ENCODE measurements at places on chromosomes 3 and 15.
A peak's percentile ranks its signal among the peaks of the same experiment; 100 is the strongest.

DNA sequence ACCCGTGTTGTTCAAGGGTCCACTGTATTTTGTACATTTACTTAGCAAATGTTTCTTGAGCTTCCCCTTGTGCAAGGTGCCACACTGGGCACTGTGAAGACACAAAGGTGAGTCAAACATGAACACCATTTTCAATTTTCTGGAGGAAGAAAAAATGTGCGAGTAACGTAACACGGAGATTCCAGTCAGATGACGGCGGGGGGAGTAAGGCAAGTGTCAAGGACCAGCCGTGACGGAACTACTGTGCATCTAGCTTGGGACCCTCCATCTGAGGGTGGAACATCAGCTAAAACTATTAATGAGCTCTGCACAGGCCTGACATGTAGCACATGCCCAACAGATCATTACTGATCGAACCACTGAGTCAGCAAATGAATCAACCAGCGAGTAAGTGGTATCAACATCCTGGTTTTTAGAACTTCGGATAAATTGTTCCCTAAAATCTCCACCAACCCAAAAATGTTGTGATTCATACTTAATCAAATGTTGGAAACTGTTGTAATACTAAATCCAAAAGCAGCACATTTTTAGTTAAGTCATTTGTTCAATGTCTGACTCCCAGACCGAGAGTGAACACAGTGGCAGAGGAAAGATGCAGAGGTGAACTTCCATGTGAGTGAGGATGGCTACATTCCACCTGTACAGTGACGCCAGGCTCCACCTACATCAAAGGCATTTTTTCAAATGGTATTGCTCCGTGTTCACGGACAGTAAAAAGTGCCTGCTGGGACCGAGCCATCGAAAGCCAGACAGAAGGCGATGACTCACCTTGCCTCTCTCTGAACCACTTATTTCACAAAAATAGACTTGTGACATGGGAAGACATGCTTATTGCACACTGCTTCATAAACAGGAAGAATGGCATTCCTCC lies 172.2 kb downstream of the ATP10A start:
- no peak overlapping the region for H3K4me3 ChIP-seq
- DNase-seq, result no peak
- no peaks in the 10 kb centered on the region for H3K27me3 ChIP-seq
- H3K27ac ChIP-seq, result no peak overlapping the region
- no peaks in the 10 kb centered on the region for H3K4me1 ChIP-seq
- peaks cover 39% of the 10 kb centered on the region for H3K36me3 ChIP-seq

- DNase-seq, result peak; percentile 54
- no peak overlapping the region for H3K4me3 ChIP-seq
- peak overlapping the region; percentile 50 for H3K27ac ChIP-seq
- no peaks in the 10 kb centered on the region for H3K27me3 ChIP-seq
These were observed 267.1 kb downstream of the RPLP1 start for GRCh38 chr15:69719527-69720240.

GRCh38 chr3:128698211-128699047 lies 27.6 kb upstream of the RAB7A start:
- no peaks in the 10 kb centered on the region for H3K4me1 ChIP-seq
- peak overlapping the region; percentile 53 for H3K4me3 ChIP-seq
- no peak for DNase-seq
- no peak overlapping the region for H3K27ac ChIP-seq

DNA sequence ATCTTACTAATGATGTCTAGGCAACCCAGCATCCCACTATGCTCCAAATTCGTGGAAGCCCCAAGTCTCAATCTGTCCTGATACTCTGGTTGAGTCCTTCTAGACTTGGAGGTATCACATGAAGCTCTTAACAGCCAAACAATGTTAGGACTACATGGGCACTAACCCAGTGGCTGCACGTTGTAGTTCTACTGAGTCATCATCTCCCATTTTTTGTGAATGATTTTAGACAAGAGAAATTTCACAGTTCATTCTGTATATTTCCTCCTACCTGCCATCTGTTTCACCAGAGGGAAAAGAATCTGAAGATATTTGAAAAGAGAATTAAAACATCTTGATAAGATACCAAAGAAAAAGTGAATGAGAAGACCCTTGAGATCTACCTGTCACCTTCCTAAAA lies 9.8 kb upstream of the WWTR1 start:
- H3K4me3 ChIP-seq, result no peak overlapping the region
- H3K4me1 ChIP-seq, result no peaks in the 10 kb centered on the region
- H3K36me3 ChIP-seq, result no peaks in the 10 kb centered on the region
- no peak for DNase-seq

- H3K4me1 ChIP-seq, result no peaks in the 10 kb centered on the region
- no peak overlapping the region for H3K27ac ChIP-seq
- no peaks in the 10 kb centered on the region for H3K27me3 ChIP-seq
- no peaks in the 10 kb centered on the region for H3K36me3 ChIP-seq
These were observed 59.8 kb upstream of the AADACL2 start for GRCh38 chr3:151673974-151674373.

DNA sequence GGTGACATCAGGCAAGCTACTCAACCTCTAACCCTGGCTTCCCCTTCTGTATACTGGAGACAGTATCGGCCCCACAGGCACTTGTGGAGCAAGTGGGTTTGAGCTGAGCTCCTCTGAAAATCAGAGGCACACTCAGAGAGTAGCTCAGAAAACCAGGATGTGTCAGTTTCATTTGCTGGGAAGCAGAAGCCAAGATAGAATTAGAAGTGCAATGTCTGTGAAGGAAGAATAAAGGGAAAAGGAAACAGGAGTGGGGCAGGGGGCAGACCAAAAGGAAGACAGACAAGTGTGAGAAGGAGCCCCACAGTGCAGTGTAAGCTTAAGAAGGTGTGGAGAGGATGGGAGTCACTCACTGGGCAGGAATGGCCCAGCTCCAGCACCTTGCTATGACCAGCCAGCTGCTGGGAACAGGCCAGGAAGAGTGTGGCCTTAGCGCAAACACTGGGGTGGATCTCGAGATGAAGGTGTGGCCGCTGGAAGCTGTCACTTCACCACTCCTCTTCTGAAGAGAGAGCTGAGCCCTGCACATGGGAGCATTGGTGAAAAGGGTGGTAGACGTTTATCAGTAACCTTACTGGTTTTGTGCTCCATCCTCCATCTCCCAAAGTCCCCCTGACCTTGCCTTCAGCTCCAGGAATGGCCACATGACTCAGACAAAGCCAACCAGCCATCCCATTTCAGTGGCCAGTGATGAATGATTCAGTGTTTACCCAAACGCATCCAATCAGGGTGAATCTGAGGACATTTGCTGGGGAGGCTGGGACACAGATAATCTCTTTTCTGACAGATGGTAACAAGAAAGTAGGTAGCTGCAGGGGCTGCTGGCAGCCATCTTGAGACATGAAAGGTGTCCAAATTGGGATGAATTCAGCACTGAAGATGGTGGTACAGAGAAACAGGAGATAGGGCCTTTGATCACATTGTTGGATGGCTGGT lies 108.4 kb downstream of the SHQ1 start:
- peaks cover 15% of the 10 kb centered on the region for H3K4me1 ChIP-seq
- H3K4me3 ChIP-seq, result peak overlapping the region; percentile 50
- no peak overlapping the region for H3K27ac ChIP-seq
- no peaks in the 10 kb centered on the region for H3K27me3 ChIP-seq
- DNase-seq, result no peak

GRCh38 chr3:35639254-35640186 lies at the start of gene ARPP21:
ARPP21 (plus strand) TSS chr3:35639525; CDS start chr3:35681752, 42,227 bp downstream.
- H3K36me3 ChIP-seq, result no peaks in the 10 kb centered on the region
- no peaks in the 10 kb centered on the region for H3K4me1 ChIP-seq
- no peak within 1 kb of the TSS for H3K27ac ChIP-seq
- peaks cover 3% of the 10 kb centered on the region for H3K27me3 ChIP-seq
- DNase-seq, result no peak

- no peak overlapping the region for H3K4me3 ChIP-seq
- H3K27ac ChIP-seq, result no peak overlapping the region
- peaks cover 5% of the 10 kb centered on the region for H3K36me3 ChIP-seq
- DNase-seq, result no peak
- H3K4me1 ChIP-seq, result no peaks in the 10 kb centered on the region
- no peaks in the 10 kb centered on the region for H3K27me3 ChIP-seq
These were observed 302.1 kb upstream of the TPRG1 start for GRCh38 chr3:188869628-188870027.

- H3K4me1 ChIP-seq, result no peaks in the 10 kb centered on the region
- no peak overlapping the region for H3K27ac ChIP-seq
- no peaks in the 10 kb centered on the region for H3K36me3 ChIP-seq
These were observed 8.5 kb upstream of the LSAMP start for GRCh38 chr3:116453666-116454346.

DNA sequence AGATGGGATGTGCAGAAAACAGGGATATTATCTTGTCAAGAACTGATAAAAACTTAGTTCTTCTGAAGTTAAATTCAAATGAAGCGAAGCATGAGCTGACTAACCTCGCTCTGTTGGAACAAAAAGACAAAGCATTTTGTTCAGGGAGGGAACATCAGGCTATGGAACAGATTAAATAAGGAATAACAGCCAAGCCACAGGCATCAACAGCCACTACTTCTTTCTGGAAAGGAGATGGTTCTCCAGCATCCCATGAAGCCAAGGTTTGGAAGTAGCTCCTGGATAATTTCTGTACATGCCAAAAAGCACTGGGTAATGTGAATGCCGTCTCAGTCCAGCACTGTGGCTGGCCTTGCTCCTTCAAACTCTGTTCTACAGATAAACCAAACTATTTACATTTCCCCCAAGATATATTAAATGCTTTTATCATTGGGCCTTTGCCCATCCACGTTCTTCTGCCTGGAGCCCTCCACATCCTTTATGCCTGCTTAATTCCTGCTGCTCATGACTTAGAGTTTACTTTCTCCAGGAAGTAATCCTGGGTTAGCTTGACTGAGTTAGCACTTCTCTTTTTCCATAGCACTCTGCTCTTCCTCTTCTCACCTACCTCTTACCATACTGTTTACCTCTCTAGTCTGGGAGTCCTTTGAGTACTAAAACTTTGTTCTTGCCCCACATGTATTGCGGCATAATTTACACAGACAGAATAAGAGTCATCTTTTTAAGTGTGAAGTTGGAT lies 232.0 kb downstream of the CLSTN2 start:
- H3K36me3 ChIP-seq, result no peaks in the 10 kb centered on the region
- H3K4me1 ChIP-seq, result no peaks in the 10 kb centered on the region
- DNase-seq, result no peak
- no peaks in the 10 kb centered on the region for H3K27me3 ChIP-seq
- H3K27ac ChIP-seq, result no peak overlapping the region
